ENCODE measurements at places on chromosomes 13 and 19. TPM values are rescaled to one million over a fixed set of nuclear protein-coding genes. Genes with fewer than 3 reads are reported as not detected.

- peak overlapping the region; percentile 37 for H3K4me3 ChIP-seq
- H3K27ac ChIP-seq: no peak overlapping the region
Measured at GRCh38 chr19:5292822-5293611, 47.6 kb downstream of the PTPRS start.

- no peak overlapping the region for H3K4me3 ChIP-seq
- H3K27ac ChIP-seq: no peak overlapping the region
- H3K4me1 ChIP-seq: peaks cover 4% of the 10 kb centered on the region
Measured at GRCh38 chr19:38093587-38093986, 130.4 kb downstream of the DPF1 start.

GRCh38 chr13:94613051-94613450, 11.4 kb downstream of the GPR180 start:
- H3K4me3 ChIP-seq: no peak overlapping the region
- no peak overlapping the region for H3K27ac ChIP-seq
- no peak for DNase-seq
- peaks cover 20% of the 10 kb centered on the region for H3K36me3 ChIP-seq
- H3K27me3 ChIP-seq: no peaks in the 10 kb centered on the region

DNA sequence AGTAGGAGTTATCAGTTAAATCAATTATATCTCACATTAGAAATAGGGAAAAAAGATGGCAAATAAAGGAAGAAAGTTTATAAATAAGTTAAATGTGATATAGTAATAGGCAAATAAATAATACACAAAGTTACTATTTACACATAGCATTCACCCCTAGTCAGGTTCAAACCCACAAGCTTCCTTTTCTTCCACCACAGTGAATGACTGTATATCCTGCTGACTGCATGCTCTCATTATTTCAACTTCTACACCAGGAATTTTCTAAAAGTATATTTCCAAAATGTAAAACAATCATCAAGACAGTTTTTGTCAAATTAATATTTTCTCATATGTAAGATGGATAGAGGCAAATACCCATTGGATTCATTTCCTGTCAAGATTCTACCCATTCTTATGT, 548.6 kb upstream of the SLITRK5 start:
- DNase-seq: no peak
- H3K27me3 ChIP-seq: no peaks in the 10 kb centered on the region
- no peak overlapping the region for H3K4me3 ChIP-seq
- H3K4me1 ChIP-seq: no peaks in the 10 kb centered on the region

The TMEM145 gene
- 0.12 TPM for polyA plus RNA-seq

The IL4I1 gene
- 3.8 TPM for polyA plus RNA-seq
